Adrenal gland (tissue), 19 donors: ENCODE measurements at places on chromosomes 2 and 18. TPM values are rescaled to one million over a fixed set of nuclear protein-coding genes. Genes with fewer than 3 reads are reported as not detected.

FOXD4L1 gene
- total RNA-seq: 0.24 TPM

MBP gene
- total RNA-seq: 12.9 TPM

- no peaks in the 10 kb centered on the region for H3K36me3 ChIP-seq
- DNase-seq: no peak
- no peak overlapping the region for H3K4me3 ChIP-seq
- peaks cover 8% of the 10 kb centered on the region for H3K4me1 ChIP-seq
- H3K27me3 ChIP-seq: no peaks in the 10 kb centered on the region
Measured at GRCh38 chr2:203500951-203501350, 34.1 kb downstream of the RAPH1 start.

DNA sequence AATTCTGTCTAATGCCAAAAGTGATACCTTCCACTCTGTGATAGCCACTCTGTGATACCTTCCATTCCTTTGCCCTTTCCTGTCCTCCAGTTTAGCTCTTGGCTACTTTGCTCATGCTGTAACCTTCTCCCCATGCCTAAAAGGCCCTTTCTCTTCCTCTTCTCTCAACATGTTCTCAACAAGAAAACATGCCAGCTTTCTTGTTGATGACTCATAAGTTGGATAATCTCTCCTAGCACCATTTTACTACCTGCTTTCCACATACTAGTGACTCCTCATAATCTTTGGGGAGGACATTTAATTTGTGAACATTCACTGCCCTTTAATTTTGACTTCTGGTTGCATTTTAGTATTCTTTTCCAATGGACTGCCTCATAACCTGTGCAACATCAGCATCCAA, 55.9 kb upstream of the NT5C1B start:
- H3K27me3 ChIP-seq: no peaks in the 10 kb centered on the region
- H3K4me3 ChIP-seq: no peak overlapping the region
- H3K27ac ChIP-seq: no peak overlapping the region
- H3K36me3 ChIP-seq: no peaks in the 10 kb centered on the region
